Regular cardiac myocyte (primary cell): ENCODE measurements at places on chromosomes 13 and 19. TPM values are rescaled to one million over a fixed set of nuclear protein-coding genes. Genes with fewer than 3 reads are reported as not detected.

ZNF573 gene
- total RNA-seq: 4.4 and 8.5 TPM in 2 replicates

FGF21 gene
- not detected in 2 replicates for total RNA-seq

HPN gene
- total RNA-seq: under 0.01 TPM in 1 of 2 replicates, not detected in the other

HRC gene
- total RNA-seq: under 0.01 and 1.4 TPM in 2 replicates

SLC8A2 gene
- not detected in 2 replicates for total RNA-seq

SWSAP1 gene
- under 0.01 and 0.58 TPM in 2 replicates for total RNA-seq

FCHO1 gene
- total RNA-seq: 0.56 and 0.58 TPM in 2 replicates

LPAR2 gene
- total RNA-seq: 0.38 and 0.56 TPM in 2 replicates

ZIC5 gene
- not detected in 2 replicates for total RNA-seq

HS6ST3 gene
- total RNA-seq: 0.19 and 0.28 TPM in 2 replicates

SAFB2 gene
- 37.8 and 41.4 TPM in 2 replicates for total RNA-seq

BRSK1 gene
- 3.9 and 6.7 TPM in 2 replicates for total RNA-seq

WDR87 gene
- total RNA-seq: not detected in 2 replicates

TEX26 gene
- under 0.01 and 0.56 TPM in 2 replicates for total RNA-seq

CYP4F11 gene
- under 0.01 TPM in 1 of 2 replicates, not detected in the other for total RNA-seq

SERP2 gene
- 3.1 and 10.4 TPM in 2 replicates for total RNA-seq

FXYD3 gene
- total RNA-seq: 0.38 TPM in 1 of 2 replicates, not detected in the other

RPL18A gene
- total RNA-seq: 1,052 and 1,128 TPM in 2 replicates

CAPNS1 gene
- total RNA-seq: 198 and 306 TPM in 2 replicates

TUBA3C gene
- not detected in 2 replicates for total RNA-seq

RUVBL2 gene
- total RNA-seq: 138 and 392 TPM in 2 replicates

GDF15 gene
- 57.1 and 243 TPM in 2 replicates for total RNA-seq

DCT gene
- total RNA-seq: 0.28 TPM in 1 of 2 replicates, not detected in the other

ZNF221 gene
- total RNA-seq: 5.9 and 9.6 TPM in 2 replicates

FOXO1 gene
- 2.5 and 3.9 TPM in 2 replicates for total RNA-seq

FREM2 gene
- total RNA-seq: not detected in 2 replicates

ZNF763 gene
- 1.2 and 2.8 TPM in 2 replicates for total RNA-seq

SCEL gene
- not detected in 2 replicates for total RNA-seq

SYT5 gene
- total RNA-seq: 0.96 TPM in 1 of 2 replicates, not detected in the other

NCR1 gene
- not detected in 2 replicates for total RNA-seq

KLK12 gene
- not detected in 2 replicates for total RNA-seq

ZIK1 gene
- total RNA-seq: 9.2 and 10.1 TPM in 2 replicates

KLHL1 gene
- total RNA-seq: not detected in 2 replicates

MEF2B gene
- total RNA-seq: under 0.01 and 0.28 TPM in 2 replicates

PTH2 gene
- total RNA-seq: not detected in 2 replicates

ZNF99 gene
- total RNA-seq: under 0.01 TPM in 1 of 2 replicates, not detected in the other

SLC27A1 gene
- 9.2 and 35.0 TPM in 2 replicates for total RNA-seq

TEX101 gene
- not detected in 2 replicates for total RNA-seq

ZNF546 gene
- total RNA-seq: 6.7 and 7.6 TPM in 2 replicates

TNFRSF19 gene
- total RNA-seq: 3.1 and 6.2 TPM in 2 replicates

LRFN3 gene
- total RNA-seq: 1.2 and 2.3 TPM in 2 replicates

LILRB2 gene
- not detected in 2 replicates for total RNA-seq

SPTBN4 gene
- total RNA-seq: 0.77 and 3.7 TPM in 2 replicates

NDUFA7 gene
- 14.7 and 16.9 TPM in 2 replicates for total RNA-seq

TPM4 gene
- total RNA-seq: 927 and 961 TPM in 2 replicates
